C1 segment of cervical spinal cord (tissue), 14 donors: ENCODE measurements at places on chromosomes 2 and 18.

- no peak for DNase-seq
These were observed 202.7 kb upstream of the SPOPL start for GRCh38 chr2:138298900-138299299.

DNA sequence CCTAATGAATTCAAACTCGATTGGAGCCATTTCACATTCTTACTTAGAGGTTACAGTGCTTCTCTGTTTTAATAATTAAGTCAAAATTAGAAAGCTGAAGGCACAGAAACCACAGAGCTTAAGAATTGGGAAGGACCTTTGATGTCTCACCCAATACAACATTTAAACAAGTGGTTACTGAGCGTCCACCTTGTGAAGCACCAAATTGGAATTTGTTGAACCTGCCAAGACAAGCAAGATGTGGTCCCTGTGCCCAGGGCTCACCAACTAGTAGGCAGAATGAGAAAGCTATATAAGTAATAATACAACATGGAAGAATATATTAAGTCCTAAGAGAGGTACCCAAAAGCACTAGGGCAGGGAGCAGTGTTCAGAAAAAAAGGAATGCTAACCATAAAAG lies 64.5 kb upstream of the NPAS2 start:
- DNase-seq, result no peak

GRCh38 chr18:48605408-48605845 lies 66.6 kb downstream of the CTIF start:
- DNase-seq, result no peak

GRCh38 chr2:159044804-159045286 lies 76.4 kb downstream of the TANC1 start:
- no peak for DNase-seq

DNA sequence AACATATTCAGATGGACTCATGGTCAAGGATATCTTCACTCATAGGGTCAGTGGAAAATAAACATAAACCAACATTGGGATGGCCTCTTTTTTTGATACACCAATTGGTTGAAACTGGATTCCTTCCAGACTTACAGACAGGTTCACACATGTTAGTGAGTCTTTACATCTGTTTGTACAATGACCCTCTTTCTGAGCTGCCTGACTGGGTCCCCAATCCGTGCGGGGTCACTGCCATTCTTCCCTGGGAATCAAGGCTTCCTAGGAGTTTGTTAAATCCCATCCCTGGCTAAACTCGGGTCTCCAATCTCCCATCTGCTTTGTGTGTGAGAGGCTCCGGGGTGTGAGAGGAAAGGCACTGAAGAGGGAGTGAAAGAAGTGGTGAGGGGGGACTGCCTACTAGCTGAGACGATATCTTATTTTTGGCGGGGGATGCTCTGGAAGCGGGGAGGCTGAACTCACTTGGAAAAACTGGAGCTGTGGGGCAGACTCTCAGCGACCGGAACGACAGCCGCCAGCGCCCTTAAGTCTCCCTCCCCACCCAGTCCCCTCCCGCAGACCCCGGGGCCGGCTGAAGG lies 487 bp downstream of the STARD6 start:
- no peak for DNase-seq

DNA sequence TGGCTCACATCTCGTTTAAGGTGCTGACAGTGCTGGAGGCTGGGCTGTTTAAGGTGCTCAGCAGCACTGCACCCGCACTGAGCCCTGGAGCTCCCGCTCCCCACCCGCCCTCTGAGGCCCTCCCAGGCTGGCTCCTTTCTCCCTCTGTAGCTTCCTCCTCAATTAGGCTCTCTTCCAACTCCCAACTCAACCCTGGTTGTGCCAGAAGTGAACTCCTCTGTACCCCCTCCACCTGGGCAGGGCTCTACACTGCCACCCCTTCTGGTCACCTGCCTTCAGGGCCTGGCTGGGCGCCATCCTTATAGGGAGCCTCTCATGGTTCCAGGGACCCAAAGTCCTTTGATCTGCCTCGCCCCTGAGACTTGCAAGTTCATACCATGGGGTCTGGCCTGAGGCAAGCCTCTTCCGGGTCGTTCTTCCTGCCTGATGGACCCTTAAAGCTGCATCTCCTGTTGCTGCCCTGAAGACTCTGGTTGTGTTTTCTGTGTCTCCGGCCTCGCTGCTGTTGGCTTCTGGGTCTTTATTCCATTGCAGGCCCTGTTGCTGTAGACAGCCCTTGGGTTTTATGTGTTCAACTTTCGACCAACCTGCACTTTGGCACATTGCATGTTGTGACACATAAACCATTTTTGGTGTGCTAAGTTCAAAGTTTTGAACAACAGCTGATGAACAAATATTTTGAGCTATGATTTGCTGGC lies 199.6 kb downstream of the LDLRAD4 start:
- DNase-seq, result no peak

GRCh38 chr18:39460136-39460535 lies 1894.5 kb upstream of the CELF4 start:
- no peak for DNase-seq

- no peak for DNase-seq
These were observed 117.1 kb upstream of the SP5 start for GRCh38 chr2:170598067-170598395.

DNA sequence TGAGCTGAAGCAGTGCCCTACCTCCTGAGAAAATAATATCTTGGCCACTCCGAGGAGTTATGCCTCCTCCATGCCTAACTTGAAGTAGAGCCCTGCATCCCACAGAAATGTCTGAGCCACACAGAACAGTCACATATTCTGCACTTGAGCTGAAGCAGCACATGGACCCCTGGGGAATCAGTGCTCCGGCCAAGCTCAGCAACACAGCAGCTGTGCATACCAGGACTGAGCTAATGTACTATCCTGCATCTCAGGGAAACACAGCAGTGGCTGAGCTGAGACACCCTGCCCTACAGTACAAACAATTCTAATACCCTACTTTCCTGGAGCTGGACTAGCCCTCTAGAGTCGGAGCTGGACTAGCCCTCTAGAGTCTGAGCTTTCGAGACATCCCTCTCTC lies 166.9 kb downstream of the ZNF516 start:
- DNase-seq, result no peak

GRCh38 chr2:159600752-159601151 lies 15.6 kb downstream of the BAZ2B start:
- DNase-seq, result no peak

DNA sequence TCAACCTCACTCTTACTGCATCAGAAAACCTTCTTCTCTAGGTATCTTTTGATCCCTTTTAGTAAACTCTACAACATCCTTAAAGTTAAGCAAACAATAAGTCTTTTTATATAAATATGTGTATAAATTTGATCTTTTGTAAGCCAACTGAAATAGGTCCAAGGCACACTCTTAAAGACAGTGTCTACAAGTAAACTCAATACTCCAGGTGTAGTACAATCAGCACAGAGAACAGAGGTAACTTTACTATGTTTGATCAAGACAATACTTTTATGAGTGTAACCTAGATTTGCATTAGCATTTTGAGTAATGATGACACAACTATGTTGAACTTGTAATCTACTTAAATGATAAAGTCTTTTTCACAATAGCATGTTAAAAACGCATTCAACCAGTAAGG lies 593.1 kb upstream of the CHAC2 start:
- no peak for DNase-seq

DNA sequence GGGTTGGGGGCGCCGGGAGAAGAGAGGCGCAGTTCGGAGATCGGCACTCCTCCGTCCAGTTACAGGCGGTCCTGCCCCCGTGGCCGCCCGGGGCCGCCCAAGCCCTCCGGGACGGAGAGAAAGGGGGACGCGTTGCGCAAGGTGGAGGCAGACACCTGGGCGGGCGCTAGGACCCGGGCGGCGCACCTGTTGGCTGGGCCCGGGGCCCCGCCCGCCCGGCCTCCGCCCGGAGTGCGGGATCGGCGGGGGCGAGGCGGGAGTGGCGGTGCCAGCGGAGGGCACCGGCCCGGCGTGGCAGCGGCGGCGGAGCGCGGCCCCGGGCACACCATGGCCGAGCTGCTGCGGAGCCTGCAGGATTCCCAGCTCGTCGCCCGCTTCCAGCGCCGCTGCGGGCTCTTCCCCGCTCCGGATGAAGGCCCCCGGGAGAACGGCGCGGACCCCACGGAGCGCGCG lies at the start of gene SGPP2:
SGPP2 (plus strand) TSS at position 268 of the 453 bp plus-strand sequence; CDS start at position 328, 60 bp downstream.
- no peak for DNase-seq

GRCh38 chr2:142599504-142599903 lies 278.0 kb upstream of the KYNU start:
- no peak for DNase-seq

- no peak for DNase-seq
These were observed 132.9 kb downstream of the SOCS6 start for GRCh38 chr18:70421471-70422390.

GRCh38 chr2:162025121-162025911 lies 48.7 kb downstream of the DPP4 start:
- DNase-seq, result no peak

DNA sequence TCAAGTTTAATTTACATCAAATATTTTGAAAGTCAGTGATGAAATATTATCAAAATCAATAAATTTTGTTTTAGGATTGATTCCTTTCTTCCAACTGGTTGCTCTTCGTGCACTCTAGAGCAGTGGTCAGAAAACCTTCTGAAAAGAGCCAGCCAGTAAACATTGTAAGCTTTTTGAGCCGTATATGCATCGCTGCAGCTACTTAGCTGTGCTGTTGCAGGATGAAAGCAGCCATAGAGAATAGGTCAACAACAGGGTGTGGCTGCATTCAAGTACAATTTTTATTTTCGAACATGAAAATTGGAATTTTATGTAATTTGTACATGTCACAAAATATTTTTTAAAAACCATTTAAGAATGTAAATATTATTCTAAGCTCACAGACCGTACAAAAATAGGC lies 94.9 kb downstream of the MGAT5 start:
- no peak for DNase-seq

GRCh38 chr2:203722411-203722810 lies 16.0 kb downstream of the CD28 start:
- no peak for DNase-seq

DNA sequence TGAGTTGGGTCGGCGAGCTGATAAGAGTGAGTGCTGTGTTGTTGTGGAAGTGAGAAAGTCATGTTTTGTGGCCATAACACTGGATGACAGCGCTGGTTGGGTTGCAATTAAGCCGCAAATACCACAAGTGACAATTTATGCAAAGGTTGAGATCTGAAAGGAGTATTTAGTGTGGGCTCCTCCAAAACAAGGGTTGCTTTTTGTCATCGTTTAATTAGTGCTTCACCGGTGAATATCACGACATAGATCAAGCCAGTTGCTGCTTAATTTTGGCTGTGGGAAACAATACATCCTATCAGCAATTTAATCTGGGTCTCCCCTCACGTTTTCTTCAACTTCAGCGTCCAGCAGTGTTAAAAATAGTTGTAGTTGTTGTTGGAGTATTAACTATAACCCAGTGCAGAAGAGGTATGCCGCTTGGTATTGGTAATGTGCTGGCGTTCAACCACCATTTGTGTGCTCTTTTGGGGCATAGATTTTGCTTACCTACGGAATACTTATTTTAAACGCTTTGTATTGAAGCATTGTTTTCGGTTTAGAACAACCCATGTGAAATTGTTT lies 662 bp downstream of the ACVR2A start:
- DNase-seq, result no peak

DNA sequence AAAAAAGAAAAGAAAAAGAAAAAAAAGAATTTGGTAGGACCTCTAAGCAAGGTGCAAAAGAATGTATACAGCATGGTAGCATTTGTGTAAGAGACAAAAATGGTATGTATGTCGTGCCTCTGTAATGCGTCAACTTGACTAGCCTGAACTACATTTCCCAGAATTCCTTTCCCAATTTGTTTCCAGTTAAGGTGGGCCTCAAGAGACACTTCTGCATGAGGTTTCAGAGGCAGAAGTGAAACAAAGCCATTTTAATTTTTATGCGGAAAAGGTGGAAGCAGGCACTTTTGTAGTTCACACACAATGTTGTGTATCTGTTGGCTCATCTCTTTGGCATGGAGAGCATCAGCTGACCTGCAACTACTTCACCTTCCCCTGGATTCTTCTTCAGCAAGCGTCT lies 56.5 kb upstream of the PAPOLG start:
- DNase-seq, result no peak

GRCh38 chr2:139225961-139226360 lies 445.8 kb upstream of the NXPH2 start:
- no peak for DNase-seq

GRCh38 chr2:151260573-151261230 lies 961 bp downstream of the RBM43 start:
- no peak for DNase-seq

- no peak for DNase-seq
These were observed 60.1 kb downstream of the FMNL2 start for GRCh38 chr2:152395103-152395502.

- DNase-seq, result no peak
These were observed 5.5 kb downstream of the CEBPZOS start for GRCh38 chr2:37201766-37202165.

DNA sequence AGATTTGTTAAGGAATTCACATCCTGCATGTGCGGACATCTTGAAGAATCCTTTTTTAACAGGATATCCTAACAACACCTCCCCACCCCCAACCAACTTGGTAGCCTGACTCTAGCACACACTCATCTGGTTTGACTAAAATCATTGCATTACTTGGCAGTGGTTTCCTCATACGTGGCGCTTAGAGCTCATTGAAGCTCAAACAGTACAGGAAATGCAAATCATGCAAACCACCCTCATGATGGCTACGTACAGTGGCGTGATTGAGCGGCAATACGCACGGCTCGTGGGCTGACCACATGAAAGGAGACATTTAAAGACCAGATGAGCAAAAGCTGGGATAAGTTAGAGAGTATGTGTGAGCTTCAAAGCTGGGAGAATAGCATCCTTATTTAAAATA lies 336.2 kb downstream of the ZEB2 start:
- no peak for DNase-seq
